Right renal pelvis (tissue), 4 donors: ENCODE measurements at places on chromosomes 7 and 10. TPM values are rescaled to one million over a fixed set of nuclear protein-coding genes. Genes with fewer than 3 reads are reported as not detected.

Gene GPRIN2
- polyA plus RNA-seq: 5.1 TPM

Gene LYZL1
- polyA plus RNA-seq: not detected

Gene UPK3BL1
- polyA plus RNA-seq: 4.7 TPM

Gene ACTL6B
- not detected for polyA plus RNA-seq

Gene HOXA9
- polyA plus RNA-seq: 92.9 TPM

Gene OGDHL
- 38.1 TPM for polyA plus RNA-seq

Gene SFXN2
- polyA plus RNA-seq: 49.1 TPM

GRCh38 chr7:121500360-121501058 lies 104.4 kb upstream of the FAM3C start:
- DNase-seq: no peak

DNA sequence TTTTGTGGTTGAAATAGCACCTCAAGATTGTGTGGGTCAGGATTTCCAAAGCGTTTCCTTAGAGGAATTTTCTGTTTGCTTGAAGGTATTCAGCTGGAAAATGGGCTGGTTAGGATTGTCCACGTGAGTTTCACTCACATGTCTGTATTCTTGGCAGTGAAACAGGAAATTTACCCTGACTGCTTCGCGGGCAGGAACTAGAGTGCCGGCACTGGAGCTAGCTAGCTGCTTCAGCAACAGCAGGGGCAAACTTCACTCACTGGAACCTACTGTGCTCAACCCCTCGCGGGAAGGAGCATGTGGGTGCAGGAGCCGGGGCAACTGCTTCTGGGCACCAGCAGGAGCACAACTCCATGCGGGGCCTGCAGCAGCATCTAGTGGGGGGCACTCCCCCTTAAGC lies 38.0 kb upstream of the RTKN2 start:
- no peak for DNase-seq

GRCh38 chr7:15167912-15168311 lies 265.4 kb upstream of the DGKB start:
- DNase-seq: no peak

- DNase-seq: no peak
Measured at GRCh38 chr10:88091490-88092061, 228.2 kb downstream of the PTEN start.

GRCh38 chr7:116877443-116878217 lies 15.2 kb downstream of the CAPZA2 start:
- no peak for DNase-seq

DNA sequence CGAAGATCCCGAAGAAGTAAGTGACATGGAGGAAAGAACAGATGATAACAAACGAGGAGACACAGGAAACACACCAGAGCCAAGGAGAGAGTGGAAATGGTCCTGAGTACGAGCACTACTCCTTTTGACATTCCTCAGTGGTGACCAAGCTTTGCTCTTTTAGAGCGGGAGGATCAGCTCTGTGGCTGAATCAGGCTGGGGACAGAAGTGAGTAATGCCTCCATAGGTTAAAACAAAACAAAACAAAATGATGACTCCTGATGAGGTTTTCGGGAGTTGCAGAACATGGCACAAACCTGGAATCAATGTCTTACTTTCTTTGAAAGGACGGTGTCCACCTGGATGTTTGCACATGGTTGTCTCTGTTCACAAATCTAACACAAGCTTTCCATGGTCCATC lies 30.3 kb upstream of the TCF7L2 start:
- no peak for DNase-seq

DNA sequence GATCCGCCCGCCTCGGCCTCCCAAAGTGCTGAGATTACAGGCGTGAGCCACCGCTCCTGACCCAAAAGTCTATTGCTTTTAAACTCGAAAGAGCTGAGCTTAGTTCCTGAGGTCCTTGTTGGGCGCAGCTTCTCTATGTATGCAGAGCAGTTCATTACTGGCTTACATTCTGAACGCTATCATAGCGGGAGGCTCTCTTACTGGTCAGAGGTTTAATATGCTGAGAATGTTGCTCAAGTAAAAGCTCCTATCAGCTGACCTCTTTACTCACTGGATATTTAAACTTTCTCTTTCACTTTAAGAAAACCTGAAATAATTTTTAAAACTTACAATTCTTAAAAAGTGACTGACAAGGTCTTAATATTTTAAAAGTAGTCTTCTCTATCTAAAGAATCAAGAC lies 160.8 kb upstream of the WNT16 start:
- no peak for DNase-seq

GRCh38 chr7:83148776-83149175 lies 13.9 kb downstream of the PCLO start:
- DNase-seq: no peak

- no peak for DNase-seq
Measured at GRCh38 chr10:61902445-61903220, 1.1 kb downstream of the ARID5B start.

DNA sequence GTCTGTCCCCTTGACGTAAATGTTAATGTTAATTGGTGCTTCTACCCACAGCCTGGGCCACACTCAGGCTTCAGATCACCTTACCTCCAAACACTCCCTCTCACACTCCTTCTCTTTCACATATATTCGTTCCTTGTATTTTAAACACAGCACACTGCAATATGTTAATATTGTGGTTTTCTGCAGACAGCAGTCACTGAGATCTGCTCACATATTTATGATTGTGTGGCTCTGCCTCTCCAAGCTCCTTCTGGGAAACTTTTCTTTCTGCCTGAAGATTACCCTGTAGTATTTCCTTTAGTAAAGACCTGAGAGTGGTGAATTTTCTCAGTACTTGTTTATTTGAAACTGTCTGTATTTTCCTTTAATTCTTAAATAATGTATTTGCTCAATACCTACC lies 104.7 kb downstream of the VWC2 start:
- no peak for DNase-seq
